ENCODE measurements at places on chromosomes 4 and X.

- no peak for DNase-seq
Measured at GRCh38 chr4:176793060-176793605, 411 bp upstream of the VEGFC start.

- no peak for DNase-seq
Measured at GRCh38 chr4:21697583-21697982, 251.0 kb downstream of the KCNIP4 start.

DNA sequence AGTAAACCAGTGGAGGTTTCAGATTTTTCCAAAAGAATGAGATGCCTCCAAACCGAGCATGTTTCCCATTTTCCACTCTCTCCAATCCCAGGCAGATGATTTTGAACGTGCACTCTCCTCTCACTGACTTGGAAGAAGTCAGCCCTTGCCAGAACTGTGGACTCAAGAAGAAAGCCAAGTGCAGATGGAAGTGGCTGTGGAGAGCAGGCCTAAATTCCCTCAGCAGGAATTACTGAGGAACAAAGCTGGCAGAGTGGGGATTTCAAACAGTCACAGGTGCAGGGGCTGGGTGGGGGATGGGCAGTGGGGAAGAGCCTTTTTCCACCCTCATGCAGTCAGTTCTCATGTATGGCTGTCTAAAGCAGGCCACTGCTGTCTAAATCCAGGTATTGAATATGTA is 83.5 kb upstream of the PLAC1 start:
- peak; percentile 68 for DNase-seq

DNA sequence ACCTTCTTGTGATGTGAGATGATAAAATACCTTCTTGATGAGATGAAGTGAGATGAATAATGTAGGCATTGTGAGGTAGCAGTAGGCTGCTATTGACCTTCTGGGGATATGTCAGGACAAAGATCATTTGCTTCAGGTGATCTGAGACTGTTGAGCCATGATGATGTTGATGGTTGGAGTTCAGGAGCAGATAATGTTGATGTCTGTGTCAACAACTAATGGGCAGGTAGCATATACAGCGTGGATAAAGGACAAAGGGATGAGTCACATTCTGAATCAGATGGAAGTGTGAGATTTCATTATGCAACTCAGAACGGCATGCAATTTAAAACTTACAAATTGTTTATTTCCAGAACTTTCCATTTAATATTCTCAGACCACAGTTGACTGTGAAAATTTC is 57.3 kb downstream of the RAP1GDS1 start:
- DNase-seq: no peak

GRCh38 chr4:18508786-18509185 is 487.2 kb upstream of the LCORL start:
- no peak for DNase-seq

- DNase-seq: no peak
Measured at GRCh38 chrX:68872171-68872570, 43.4 kb downstream of the EFNB1 start.

- DNase-seq: no peak
Measured at GRCh38 chrX:136256026-136256425, 4.8 kb upstream of the MAP7D3 start.

GRCh38 chr4:173516621-173517524 is 13.2 kb downstream of the HAND2 start:
- peak; percentile 46 for DNase-seq

GRCh38 chr4:68375667-68376559 is 26.0 kb upstream of the YTHDC1 start:
- DNase-seq: peak; percentile 31

GRCh38 chr4:105059337-105059736 is 87.3 kb upstream of the TET2 start:
- no peak for DNase-seq

DNA sequence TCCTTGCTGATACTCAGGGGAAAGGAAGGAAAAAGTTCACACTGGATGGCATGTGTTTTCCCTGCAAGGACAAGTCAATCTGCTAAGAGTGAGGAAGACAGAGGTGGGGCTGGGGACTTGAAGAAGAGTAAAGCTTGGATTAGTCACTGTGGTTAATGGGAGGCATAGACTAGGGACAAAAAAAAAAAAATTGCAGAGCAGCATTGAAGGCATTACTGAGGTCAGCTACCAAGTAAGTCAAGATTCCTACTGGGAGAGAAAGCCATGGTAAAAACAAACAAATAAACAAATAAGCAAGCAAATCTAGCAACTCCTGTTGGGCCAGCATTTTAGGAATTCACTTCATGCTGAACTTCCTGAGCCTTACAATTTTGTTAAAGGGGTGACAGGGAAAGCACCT is 58.2 kb upstream of the GPC4 start:
- DNase-seq: no peak

DNA sequence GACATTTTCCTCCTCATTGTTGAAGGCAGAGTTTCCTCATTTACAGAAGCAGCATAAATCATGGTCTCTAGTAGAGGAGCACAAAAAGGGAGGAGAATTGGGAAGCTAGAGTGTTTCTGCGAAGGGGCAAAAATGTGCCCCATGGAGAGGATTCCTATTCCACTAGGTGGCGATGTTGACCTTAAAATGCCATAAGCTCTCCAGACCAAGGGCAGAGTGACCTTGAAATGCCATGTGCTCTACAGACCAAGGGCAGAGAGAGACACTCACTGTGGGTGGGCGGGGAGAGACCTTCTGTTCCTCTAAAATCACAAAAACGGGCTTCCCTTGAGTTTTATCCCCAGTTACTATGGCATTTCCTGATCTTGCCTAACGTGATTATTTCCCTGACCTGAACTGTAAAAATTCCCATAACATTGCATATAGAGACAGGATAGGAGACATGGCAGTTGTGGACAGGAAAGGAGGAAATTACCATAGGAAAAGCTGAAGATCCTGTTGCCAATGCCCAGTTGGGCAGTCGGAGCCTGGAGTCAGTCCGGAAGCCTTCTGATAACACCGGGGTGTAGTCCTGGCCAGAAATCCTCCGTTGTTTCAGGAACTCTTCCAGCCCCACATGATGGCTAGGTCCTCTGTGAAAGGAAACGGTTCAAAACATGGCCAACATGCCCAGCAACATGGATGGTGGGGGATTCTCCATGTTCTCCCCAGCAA is 567.7 kb downstream of the MAGEB5 start:
- DNase-seq: no peak

DNA sequence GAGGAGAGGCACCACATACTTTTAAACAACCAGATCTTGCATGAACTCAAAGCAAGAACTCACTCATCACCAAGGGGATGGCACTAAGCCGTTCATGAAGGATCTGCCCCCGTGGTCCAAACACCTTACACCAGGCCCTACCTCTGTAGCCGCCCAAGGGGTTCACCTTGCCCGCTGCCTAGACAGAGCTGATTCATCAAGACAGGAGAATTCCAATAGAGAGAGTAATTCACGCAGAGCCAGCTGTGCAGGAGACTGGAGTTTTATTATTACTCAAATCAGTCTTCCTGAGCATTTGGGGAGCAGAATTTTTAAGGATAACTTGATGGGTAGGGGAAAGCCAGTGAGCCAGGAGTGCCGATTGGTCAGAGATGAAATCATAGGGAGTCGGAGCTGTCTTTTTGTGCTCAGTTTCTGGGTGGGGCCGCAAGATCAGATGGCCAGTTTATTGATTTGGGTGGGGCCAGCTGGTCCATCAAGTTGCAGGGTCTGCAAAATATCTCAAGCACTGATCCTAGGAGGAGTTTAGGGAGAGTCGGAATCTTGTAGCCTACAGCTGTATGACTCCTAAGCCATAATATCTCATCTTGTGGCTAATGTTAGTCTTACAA is 364.7 kb downstream of the PCDH7 start:
- DNase-seq: no peak

DNA sequence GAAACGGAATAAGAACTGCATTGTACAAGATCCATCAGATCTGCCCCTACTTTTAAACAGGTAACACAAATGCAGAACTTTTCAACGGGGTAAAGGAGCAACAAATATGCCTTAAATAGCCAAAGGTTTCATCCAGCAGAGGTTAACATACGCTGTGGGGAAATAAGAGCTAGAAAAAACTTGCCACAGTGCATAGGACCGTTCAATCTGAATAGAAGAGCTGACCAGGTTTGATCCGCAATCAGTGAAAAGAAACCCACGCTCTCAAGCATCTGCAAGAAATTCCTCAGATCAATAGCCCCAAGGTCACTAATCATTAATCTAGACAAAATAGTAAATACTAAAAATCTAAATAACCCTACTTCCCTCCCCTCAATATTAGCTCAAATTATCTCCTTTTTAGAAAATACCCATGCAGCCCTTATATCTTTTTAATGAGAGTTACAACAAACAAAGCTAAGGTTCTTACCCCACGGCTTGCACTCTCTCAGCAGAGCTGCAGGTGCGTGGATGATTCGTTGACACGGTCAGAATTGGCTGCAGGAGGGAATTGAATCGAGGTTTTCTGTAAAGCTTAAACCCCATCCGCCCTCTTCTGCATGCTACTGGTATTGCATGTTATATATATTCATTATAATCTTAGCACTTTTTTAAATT is at the start of gene TLR10:
TSS of gene TLR10 (minus strand) at position 539 of the 657 bp plus-strand sequence. CDS start 7,400 bp downstream, outside the sequence.
- no peak for DNase-seq

- no peak for DNase-seq
Measured at GRCh38 chrX:153409414-153410101, 1.7 kb upstream of the ZFP92 start.

DNA sequence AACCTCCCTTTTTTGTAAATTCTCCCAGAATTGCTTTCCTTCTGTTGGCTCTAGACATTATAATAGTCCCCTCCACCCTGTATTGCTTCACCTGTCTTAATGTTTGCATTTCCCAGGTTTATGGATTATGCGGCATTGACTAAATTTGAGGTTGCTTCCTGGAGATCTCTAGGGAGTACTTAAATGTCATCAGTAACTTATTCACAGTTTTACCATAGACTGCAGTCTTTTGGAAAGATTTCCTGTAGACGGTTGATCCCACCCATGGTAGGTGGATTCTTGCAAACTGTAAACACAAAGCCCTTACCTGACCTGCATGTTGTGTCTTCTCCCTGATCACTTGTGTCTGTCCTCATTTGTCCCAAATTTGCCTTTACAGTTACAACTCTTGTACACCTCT is 6.2 kb upstream of the NOX1 start:
- DNase-seq: no peak

- no peak for DNase-seq
Measured at GRCh38 chrX:40651620-40652223, 4.4 kb upstream of the CXorf38 start.

All from left hindlimb (tissue), 1 donor.